Stimulated activated CD4-positive, alpha-beta T cell treated with anti-CD3 and anti-CD28 coated beads, Interleukin-15, amount 100 ng/mL, for 1 hour (primary cell): ENCODE measurements at places on chromosomes 11 and 22.

GRCh38 chr22:24976442-24977218 lies 24.1 kb downstream of the KIAA1671 start:
- no peak for DNase-seq

DNA sequence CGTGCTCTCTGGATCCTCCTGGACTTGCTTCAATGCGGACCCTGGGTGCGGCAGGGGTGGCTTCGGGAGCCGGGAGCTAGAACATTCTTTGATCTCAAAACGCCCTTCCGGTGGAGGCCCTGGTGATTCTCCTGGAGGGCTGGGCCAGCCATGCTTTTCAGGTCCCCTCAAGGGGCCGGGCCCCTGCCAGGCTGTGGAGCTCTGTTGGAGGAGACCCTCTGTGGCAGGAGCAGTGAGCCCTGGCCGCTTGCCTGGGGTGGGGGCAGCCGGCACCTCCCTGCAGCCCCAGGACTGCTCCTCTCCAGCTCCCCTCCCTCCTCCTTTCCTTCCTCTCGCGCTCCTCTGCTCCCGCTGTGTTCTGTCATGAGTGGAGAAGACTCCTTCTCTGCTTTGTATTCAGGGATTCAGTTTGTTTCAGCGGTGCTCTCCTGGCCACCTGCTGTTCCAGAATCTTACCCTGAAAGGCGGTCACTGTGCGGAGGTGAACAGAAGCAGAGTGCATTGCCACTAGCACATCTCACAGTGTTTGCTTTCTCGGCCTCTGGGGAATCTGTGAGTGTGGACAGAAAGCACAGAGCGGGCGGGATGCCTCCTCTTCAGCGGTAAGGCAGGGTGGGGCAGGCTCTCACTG lies 289.1 kb downstream of the TBC1D22A start:
- no peak for DNase-seq

DNA sequence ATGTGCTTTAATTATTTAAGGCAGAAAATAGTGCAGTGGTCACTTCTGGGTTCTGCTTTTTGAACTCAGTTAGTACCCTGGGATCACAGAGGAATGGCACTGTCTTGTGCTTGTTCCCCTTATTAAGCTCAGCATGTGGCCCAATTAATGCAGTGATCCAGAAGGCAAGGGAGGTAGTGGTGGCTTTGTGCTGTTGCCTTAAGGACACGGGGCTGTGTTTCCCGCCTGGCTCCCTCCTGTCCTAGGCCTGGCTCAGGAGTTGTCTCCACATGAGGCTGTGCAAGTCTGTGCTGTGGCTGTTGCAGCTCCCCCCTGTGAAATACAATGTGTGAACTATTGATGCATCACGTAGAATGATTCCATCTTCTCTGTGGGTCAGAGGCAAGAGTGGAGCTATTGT lies 49.2 kb upstream of the CABP7 start:
- DNase-seq, result no peak

DNA sequence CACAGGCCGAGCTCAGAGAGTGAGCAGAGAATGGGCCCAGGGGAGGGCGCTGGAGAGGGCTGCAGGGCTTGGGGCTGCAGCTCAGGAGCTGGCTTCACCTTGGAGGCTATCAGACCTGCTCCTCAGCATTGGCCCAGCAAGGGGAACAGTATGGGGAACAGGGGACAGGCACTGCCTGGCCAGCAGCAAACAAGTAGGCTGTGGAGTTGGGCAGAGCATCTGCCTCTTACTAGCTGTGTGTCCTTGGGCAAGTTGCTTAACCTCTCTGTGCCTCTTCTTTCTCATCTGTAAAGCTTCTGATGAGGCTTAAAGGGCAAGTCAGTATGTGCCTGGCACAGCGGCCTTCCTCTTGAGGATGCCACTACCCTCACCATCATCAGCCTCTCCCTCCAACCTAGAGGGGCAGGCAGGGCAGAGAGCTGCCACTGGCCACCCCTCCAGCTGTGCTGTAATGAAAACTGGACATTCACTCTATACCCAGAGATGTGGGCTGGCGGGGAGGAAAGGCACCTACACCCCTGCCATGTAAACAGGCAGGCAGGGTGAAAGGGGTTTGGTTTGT lies 7.5 kb upstream of the CDKN1C start:
- peak; percentile 28 for DNase-seq

- no peak for DNase-seq
Observed at GRCh38 chr22:49011379-49011768, 816.3 kb downstream of the BRD1 start.

DNA sequence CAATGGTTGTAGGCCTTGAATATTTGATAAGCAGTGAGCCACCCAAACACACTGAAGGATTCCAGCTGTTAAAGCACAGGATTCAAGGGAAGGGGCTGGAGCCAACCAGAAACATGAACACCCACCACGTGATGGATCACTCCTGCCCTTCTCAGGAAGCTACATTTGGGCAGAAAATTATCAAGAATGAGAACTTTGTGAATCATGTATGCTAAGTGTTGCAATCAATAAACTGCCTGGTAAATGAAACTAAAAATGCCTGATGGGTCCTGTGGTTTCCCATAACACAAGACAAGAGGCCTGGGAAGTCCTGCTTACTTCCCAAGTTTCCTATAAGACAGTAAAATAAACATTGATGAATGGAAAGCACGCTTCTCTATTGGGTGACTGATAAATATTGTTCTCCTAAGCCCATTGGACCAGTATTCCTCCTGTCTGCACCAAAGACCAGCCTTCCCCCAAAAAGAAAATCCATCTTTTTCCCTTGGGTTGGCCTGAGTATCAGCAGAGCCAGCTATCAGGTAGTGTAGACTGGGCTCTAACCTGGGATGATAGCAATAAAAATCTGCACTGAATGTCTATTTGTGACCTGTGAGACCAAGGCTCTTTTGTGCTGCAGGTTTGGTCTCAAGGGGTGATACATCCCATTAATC lies 98.4 kb downstream of the CCDC83 start:
- no peak for DNase-seq

DNA sequence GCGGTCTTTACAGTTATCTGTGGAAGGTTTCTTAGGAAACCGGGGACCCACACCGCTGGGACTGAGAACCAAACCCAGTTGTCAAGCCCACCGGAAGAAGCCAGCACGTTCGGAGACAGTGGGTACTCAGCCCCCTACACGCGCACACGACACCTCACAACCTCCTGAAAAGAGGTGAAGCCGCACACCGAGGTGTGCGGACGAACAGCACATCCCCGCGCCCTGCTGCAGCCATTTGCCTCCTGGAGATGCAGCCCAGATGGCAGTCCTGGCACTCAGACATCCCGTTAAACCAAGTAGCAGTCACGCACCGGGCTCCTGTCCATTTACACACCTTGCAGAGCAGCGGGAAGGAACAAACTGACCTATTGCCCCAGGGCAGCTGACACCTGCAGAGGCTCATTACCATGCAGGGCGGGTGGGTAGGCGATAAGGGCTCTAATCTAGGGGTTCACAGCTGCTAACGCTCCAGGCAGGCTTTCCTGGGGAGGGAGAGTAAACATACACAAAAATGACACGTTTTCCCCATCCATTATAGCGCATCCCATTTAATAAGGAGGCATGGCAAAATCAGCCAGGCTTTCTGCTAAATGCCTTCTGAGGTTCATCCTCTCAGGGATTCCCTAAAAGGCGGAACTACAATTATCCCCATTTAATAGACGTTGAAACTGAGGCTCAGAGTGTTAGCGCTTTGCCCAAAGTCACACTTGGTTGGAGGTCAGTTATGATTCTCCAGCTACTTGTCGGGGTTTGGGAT lies 864 bp upstream of the EHBP1L1 start:
- DNase-seq, result no peak

DNA sequence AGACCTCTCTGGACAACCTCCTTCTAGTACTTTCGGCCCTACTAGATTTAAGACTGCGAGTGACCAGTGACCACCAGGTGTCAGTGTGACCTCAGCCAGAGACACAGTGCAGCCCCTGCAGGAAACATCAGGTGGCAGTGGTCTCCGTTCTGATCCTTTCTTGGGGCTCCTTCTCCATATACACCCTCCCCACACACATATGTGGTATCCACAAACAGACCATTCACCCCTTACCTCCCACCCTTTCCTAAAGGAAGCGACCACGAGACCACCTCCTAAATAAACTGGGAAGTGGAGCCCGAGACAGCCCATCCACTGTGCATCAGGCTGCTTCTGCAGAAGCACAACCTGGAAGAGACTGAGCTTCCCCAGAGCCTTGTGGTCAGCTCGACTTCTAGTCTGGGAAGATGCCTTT lies 38.5 kb upstream of the CYP2D6 start:
- peak; percentile 50 for DNase-seq

GRCh38 chr11:10317776-10318526 lies 13.1 kb downstream of the ADM start:
- no peak for DNase-seq

DNA sequence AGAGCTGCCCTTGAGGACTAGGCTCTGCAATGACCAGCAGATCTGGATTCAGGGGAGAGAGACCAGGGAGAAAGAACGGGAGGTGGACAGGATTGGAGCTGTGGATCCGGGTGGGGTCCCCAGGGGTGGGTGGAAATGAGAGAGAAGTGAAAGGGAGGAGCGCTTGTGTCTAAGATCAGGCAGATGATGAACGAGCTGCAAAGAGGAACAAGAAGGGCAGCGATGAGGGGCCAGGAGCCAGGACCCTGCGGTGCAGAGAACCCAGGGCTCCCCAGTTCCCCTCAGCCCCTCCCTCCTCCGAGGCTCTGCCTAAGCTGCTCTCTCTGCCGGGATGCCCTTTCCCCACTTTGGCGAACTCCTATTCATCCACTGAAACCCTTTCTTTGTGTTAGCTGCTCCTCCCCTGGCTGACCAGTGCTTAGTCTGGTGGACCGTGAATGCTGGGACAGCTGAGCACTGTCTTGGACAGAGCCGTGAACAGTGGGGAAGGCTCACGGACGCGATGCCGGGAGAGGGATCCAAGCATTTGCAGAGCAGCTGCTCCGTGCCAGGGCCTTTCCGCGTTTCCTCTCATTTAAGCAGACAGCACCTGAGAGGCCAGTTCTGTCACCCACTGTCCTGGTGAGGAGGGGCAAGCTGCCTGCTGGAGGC lies 35.9 kb downstream of the SHISAL1 start:
- no peak for DNase-seq

GRCh38 chr11:73195191-73196007 lies 22.7 kb upstream of the P2RY2 start:
- no peak for DNase-seq

GRCh38 chr11:92236856-92237255 lies 12.2 kb downstream of the FAT3 start:
- DNase-seq, result no peak

- no peak for DNase-seq
Observed at GRCh38 chr11:125263268-125263790, 98.8 kb downstream of the PKNOX2 start.

DNA sequence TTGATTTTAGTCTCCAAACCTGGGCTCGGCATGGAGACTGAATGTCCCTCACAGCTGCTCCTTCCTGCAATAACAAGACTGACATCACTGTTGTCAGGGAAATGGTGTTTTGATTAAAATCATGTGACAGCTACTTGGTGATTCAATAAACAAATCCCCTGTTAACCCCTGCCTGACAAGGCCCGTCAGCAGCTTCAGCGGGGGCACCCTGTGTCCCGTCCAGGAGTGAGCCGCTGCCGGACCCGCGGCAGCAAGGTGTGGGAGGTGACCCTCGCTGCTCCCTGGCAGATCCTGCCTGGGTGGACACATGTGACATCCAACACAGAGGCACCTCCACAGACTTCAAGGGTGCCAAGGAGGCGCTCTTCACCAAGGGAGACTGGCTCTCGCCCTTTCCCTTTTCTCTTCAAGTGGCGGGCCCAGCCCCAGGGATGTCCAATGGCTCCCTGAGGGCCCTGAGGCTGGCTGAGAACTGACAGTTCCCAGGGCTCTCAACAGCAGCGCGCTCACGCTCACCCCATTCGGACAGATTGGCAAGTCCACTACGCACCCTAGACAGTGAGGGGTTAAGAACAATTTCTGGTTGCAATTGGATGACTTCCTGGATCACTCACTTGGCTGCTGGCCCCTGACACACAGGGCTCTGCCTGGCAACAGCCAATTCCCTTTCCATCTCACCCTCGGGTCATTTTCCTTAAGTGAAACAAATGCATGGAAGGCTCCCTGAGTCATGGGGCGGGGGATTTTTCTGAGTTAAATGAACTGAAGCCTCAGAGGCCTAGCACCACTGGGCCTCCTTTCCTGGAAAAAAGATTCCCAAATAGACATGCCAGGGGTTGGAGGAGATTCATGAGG lies 30.7 kb downstream of the PPP2R1B start:
- DNase-seq, result no peak

- no peak for DNase-seq
Observed at GRCh38 chr11:67662142-67662834, 11.8 kb upstream of the ACY3 start.

DNA sequence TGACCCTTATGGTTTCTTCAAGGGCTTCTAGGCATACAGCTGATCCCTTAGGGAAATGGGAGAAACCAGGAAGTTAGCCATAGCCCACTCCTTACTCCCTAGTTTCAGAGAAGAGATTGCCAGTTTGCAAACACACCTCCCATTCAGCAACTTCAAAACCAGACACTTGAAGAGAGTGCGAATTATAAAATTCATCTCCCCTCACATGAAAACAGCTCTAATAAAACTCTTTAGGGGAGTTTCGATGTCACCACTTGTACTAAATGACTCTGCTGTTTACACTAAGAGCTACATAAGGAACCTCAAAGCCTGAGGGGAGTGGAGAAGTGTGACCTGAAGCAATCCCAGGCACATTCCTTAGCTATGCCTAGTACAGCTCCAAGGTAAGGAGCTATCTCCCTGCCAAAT lies 8.3 kb downstream of the LGR4 start:
- no peak for DNase-seq

- DNase-seq, result no peak
Observed at GRCh38 chr11:23502826-23503225, 642.6 kb upstream of the CCDC179 start.

DNA sequence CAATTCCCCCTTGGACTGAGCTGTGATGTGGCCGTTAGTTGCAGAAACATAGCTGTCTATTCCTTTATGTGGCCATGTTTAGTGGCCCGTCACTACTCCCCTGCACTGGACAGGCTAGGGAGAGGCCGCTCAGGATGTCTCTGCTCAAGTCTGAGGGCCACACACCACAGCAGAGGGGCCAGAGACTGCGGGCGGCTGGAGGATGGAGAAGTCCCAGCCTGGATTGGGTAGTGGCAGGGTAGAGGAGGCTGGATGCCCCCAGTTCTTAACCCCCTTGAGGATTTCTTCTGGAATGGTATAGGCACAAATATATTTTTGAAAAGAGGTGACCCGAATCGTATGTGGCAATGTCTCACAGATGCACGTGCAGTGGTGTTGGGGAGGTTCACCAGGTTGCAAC lies 116.4 kb upstream of the B3GAT1 start:
- no peak for DNase-seq

- no peak for DNase-seq
Observed at GRCh38 chr22:29647954-29648737, 44.7 kb downstream of the NF2 start.

DNA sequence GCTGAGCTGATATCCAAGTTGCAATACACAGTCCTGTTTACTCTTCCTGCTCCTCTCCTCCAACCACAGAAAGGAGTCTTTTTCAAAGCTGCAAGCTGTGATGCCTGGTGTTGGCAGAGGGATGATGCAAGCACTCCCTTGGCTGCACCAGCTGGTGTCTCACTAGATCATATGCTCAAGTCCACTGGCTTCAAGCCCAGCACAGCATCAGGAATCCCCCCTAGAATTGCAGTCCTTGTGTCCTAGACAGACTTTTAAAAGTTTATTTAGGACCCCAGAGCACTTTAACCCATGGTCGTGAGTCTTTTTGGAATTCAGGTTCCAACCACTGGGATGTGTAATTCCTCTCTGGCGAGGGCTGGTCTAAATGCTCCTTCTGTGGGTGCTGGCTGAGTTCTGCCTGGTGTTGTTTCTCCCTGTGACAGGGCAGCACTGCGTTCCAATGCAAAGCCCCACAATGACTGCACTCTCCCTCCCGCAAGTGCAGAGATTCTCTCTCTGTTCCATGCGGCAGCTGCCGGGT lies 1.9 kb upstream of the HEPN1 start:
- DNase-seq, result no peak
